Right kidney (tissue), 9 donors: ENCODE measurements at places on chromosomes 16 and 17.

DNA sequence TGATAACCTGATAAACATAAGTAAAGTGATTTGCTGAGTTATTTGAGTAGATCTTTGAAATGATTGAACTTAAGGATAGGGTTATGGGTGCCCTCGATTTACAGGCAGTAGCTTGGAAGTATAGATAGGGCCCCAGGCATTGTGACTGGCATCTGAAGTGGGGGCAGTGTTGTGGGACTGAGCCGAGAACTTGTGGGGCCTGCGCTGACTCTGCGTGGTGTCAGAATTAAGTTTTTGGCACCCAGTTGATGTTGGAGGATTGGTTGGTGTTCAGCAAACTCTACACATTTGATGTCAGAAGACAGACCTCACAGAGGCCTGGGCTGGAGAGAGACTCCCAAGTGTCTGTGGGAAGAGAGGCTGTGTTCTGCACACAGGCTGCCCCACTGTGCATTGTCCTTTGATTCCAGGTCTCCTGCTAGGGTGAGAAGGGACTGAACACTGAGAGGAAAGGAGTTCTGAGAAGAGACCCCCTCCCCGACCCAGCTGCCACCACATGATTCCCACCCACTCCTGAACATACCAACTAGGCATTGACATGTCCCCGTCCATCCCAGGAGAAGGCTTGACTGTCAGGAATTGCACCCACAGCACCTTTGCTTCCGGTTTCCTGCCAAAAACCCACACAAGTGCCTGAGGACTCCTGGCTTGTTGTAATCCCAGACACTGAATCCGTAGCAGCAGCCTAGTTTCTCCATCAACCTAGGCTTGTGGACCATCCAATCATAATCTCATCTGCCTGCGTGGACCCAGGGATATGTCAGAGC lies 4.5 kb downstream of the ZNF267 start:
- no peak for DNase-seq

- no peak for DNase-seq
These were observed 245.0 kb upstream of the IRX5 start for GRCh38 chr16:54685682-54686081.

GRCh38 chr17:77490361-77491183 lies 349.8 kb downstream of the SEC14L1 start:
- DNase-seq = no peak

DNA sequence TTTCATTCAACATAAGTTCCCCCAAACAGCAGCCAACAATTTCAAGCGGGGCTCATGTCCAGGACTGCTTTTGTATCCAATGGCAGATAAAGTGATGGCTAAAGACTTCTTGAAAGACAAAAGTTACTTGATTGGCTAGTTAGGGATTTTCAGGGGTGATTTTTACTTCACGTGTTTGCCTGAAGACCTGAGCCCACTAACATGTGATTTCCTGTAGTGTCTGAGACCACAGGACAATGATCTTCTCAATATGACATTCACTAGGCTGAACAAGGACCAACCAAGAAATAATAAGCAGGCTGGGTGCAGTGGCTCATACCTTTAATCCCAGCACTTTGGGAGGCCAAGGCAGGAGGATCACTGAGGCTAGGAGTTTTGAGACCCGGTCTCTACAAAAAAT lies 10.4 kb downstream of the TVP23A start:
- no peak for DNase-seq

DNA sequence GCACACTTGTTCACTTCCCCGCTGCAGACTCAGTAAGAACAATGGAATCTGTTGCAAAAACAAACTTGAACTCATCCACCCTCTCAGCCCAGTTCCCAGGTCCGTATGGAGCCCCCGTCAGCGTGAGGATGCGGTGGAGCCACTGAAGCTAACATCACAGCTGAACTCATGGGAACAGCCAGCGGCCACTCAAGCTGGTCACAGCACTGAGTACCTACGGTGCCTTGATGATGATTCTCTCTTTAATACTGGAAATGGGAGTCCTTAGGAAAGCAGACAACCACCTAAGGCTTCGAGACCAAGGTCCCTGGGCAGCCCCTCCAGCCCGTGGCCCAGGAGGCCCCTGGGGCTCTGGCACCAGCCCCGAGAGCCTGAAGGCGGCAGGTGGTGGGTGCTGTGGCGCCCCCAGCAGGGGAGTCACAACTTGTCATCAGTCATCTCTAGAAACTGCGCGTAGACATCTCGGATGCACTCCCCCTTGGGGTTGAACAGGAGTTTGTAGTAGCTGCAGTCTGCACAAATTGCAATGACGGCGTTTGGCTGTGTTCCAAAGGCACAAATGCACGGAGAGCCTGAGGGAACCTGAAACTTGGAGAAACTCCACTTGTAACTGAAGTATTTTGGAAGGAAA lies 31.0 kb upstream of the RHOT1 start:
- DNase-seq = peak; percentile 40

- peak; percentile 26 for DNase-seq
These were observed 5.2 kb downstream of the SECTM1 start for GRCh38 chr17:82328141-82328993.
